Activated T-cell treated with anti-CD3 and anti-CD28 coated beads for 48 hours (primary cell): ENCODE measurements at places on chromosomes 7 and 10.

GRCh38 chr10:22560096-22560912 is 154.1 kb downstream of the PIP4K2A start:
- DNase-seq = no peak

- DNase-seq = no peak
Measured at GRCh38 chr7:40772096-40772495, 637.3 kb downstream of the SUGCT start.

GRCh38 chr7:112487457-112488263 is 6.9 kb downstream of the LSMEM1 start:
- no peak for DNase-seq

- peak; percentile 7 for DNase-seq
Measured at GRCh38 chr7:92246360-92247101, 757 bp downstream of the ANKIB1 start.

DNA sequence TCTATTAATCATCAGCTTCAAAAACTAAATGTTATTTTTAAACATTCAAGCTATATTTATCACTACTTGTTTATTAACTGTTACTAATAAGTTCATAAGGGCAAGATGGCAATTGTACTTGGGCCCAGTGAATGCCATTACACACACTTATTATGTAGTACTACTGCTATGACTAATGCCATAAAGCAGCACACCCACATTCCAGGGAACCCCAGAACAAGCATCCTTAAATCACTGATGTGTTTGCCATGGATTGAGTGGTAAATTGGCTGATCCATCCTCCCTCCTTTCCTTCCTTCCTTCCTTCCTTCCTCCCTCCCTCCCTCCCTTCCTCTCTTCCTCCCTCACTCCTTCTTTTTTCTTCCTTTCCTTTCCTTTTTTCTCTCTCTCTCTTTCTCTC is 37.4 kb upstream of the RSU1 start:
- no peak for DNase-seq

DNA sequence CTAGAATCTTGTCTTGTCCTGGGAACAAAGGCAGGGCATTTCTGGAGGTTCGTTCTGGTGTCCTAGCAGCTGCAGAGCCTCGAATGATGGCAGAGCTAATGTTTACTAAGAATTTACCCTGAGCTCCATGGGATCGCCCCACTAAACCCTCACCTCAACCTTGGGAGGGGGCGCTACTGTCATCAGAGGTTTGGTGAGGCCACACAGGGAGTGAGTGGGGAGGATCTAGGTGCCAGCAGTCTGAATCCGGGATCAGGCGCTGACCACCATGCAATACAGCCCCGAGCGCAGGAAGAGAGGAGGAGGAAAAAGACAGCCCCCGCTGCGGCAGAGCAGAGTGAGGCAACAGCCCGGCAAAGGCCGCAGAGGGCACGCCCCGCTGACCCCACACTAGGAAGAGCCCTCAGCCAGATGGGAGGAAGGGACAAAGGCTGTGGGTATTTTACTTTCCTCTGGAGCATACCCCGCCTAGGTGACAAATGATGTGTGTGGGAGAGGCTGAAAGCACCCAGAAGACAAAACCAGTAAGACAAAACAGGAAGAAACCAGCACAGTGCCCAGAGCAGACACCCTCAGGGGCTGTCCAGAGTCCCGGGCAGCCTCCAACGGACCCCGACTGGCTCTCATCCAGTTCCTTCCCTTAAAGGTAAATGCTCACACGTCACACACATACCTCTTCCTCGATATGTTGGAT is 103.5 kb downstream of the FAM53B start:
- no peak for DNase-seq

DNA sequence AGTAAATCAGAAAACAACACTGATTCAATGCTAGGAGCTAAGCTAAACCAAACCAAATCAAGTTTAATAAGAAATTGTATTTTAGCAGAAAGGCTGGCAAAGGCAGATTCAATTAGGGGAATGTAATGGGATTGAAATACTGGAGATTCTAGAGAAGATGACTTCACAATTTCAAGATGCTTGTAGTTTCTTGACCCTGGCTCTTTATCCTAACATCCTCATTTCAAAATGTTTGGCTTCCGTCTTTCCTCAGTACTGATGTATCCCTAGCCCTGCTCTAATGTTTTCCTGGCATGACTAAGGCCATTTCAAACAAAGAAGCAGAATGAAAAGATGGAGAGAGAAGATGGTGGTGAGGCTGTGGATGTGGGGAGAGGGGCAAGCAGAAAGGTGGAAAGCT is 2.7 kb upstream of the JCAD start:
- DNase-seq = no peak

- DNase-seq = no peak
Measured at GRCh38 chr10:35184527-35185171, 58.0 kb downstream of the CREM start.

- DNase-seq = peak; percentile 12
Measured at GRCh38 chr7:129949292-129950133, 3.2 kb downstream of the UBE2H start.

- DNase-seq = no peak
Measured at GRCh38 chr10:33382921-33383713, 48.6 kb upstream of the NRP1 start.

GRCh38 chr10:48257407-48257961 is 17.0 kb downstream of the FRMPD2 start:
- no peak for DNase-seq

- DNase-seq = no peak
Measured at GRCh38 chr10:122051609-122052385, 62.8 kb downstream of the TACC2 start.

DNA sequence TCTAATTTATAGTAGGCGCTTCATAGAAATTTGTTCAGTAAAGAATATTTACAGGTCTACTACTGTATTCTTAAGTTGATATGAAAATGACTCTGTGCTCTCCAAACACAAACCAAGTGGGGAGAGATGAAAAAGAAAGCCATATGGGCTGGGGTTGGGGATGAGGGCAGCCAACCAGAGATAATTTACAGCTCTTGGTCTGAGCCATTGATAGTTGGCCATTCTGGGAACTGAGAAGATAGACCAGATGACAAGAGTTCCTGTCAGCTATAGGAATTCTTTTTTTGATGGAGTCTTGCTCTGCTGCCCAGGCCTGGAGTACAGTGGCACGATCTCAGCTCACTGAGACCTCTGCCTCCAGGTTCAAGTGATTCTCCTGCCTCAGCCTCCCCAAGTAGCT is 57.4 kb downstream of the LAMB4 start:
- no peak for DNase-seq

DNA sequence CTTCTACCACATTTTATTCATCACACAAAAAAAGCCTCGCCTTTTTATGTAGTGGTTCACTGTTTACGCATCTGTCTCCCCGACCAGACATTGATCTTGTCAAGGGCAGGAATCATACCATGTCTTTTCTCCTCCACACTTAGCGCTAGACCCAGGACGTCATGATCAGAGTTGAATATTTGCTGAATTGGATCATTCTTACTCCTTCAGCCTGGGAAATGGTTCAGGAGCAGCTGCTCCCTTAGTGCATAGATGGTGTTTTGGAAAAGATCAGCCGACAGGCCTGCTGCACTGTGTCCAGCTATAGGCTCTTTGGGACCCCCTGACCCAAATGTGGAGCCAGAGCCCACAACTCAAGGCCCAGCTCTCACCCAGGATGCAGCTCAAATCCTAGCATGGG is 249.1 kb upstream of the TMEM72 start:
- DNase-seq = no peak

GRCh38 chr7:52936750-52937149 is 98.7 kb upstream of the POM121L12 start:
- no peak for DNase-seq

DNA sequence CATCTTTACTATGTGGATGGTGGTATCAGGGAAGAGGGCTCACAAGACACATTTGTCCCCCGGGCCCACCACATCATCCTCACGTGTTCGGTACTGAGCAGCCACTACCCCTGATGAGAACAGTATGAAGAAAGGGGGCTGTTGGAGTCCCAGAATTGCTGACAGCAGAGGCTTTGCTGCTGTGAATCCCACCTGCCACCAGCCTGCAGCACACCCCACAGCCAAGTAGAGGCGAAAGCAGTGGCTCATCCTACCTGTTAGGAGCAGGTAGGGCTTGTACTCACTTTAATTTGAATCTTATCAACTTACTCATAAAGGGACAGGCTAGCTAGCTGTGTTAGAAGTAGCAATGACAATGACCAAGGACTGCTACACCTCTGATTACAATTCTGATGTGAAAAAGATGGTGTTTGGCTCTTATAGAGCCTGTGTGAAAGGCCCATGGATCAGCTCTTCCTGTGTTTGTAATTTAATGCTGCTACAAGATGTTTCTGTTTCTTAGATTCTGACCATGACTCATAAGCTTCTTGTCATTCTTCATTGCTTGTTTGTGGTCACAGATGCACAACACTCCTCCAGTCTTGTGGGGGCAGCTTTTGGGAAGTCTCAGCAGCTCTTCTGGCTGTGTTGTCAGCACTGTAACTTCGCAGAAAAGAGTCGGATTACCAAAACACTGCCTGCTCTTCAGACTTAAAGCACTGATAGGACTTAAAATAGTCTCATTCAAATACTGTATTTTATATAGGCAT is 9.1 kb upstream of the CSGALNACT2 start:
- DNase-seq = no peak

DNA sequence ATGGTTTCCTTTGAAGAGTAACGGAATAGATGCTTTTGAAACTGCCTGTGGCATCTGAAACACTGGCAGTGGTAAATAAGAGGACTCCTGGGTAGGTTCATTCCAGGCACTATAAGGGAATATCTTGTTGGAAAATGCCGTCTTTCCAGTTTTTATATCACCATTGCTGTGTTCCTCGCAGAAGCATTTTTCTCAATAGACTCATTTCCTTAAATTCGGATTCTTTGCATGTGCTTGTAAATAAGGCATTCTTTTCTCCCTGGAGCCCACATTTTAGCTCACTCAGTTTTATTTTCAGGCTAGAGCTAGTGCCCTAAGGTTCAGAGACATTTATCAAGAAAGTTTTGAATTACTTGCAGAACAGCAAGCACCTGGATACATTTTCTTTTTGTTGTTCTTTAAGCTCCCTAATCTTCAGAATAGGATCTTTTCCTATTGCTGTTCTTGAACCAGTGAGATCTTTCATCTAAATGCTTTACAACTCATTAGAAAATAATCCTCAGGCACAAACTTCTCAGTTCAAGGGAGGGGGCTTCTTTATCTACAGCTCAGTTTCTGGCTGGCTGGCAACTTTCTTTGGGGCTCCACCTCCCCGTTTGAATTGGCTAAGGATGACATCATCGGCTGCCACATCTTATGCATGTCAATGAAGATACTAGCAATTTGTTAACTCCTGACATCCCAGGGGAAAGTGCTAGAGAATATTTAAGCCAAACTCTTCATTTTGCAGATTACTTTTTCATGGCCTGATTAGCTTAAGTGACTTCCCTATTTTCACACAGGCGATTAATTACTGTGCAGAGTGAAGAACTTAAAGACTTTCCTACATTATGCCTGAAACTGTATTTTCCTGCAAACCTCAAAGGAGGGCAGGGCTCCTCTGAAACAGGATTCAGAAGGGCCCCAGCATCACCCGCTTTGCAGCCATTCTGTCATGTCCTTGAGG is 133.7 kb upstream of the RSU1 start:
- no peak for DNase-seq

DNA sequence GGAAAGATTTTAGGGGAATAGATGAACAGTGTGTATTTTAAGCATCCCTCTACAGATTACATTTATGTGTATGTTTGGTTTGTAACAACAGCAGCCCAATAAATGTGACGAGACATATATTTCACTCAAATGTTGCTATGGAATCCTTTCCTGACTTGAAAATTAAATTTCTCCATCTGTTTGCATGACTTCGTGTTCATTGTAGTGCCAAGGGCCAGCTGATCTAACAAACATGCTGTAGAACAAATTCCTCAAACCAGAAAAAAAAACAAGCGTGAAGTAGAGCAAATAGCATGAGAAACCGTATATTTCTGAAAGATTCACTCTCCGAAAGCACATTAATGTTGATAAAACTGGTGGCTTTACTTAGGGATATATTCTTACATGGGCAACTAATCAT is 87.8 kb downstream of the NRCAM start:
- DNase-seq = no peak

DNA sequence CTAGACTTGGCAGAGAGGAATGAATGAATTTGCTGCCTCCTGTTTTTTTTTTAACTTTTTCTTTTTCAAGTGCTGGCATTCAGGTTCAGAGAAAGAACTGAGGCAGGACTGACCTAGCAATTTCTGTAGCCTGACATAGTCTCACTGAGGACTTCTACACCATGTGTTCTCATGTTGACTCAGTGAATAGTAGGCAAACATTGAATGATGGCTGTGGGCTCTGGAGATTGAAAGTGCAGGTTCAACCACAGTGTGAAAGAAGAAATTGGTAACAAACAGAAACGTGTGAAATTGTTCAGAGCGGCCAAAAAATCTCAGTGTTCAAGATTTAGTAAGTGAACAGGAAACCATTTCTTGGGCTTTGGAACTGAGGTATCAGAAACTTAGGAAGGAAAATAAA is 322.4 kb upstream of the GHITM start:
- DNase-seq = no peak

GRCh38 chr7:36372156-36372555 is 17.5 kb upstream of the ANLN start:
- no peak for DNase-seq

DNA sequence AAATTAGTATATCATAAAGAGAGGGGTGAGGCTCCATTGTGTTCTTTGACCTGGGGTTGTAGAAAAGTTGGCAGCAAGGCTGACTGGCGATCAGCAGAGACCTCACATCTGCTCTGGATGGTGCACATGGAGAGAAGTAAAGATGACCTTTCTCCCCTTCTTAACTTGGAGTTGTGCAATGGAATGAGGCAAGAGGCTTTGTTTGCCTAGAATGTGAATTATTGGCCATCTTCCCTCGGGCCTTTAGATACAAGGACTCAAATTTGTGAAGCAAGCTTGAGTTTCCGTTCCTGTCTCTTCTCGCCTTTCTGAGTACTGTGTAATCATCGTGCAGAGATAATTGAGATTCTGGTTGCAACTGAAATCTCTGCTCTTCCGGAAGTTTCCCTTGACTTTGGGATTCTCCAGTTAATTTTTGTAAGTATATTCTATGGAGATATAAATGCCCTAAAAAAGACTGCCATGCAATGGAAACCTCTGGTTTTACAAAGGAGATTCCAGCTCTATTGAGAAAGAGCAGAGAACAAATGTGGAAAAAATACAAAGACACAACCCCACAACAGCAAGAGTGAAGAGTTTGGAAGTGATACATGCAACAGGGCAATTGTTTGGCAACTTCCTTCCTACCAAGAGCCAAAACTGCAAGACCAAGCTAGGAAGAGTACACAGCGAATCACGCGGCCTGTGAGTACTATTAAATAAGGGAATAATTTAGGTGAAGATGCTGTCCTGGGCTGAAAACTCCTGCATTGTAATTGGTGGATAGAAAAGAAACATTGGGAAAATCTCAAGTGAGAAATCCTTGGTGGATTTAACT is 542.3 kb upstream of the NRP1 start:
- DNase-seq = no peak
